ENCODE measurements at places on chromosomes 7 and 10.

DNA sequence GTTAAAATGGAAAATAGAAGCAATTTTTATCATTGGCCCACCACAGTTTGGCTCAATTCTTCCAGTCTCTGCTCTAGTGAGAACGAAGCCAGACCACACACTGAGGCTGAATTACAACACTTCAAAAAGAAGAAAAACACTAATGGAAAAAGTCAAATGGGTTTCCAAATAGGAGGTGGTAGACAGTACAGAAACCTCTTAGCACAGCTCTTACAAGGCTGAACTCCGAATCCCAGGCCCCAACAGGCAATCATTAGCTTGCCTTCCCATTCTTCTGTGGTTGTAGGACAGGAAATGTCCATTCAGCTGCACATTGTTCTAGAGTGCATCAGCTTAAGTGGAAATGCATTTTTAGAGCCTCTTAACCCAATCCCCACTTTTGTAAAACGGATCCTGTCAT is 115.1 kb upstream of the MEOX2 start:
- H3K4me3 ChIP-seq, result no peak overlapping the region
- H3K27ac ChIP-seq, result no peak overlapping the region
- H3K36me3 ChIP-seq, result no peaks in the 10 kb centered on the region
- no peaks in the 10 kb centered on the region for H3K27me3 ChIP-seq
- peak; percentile 6 for DNase-seq
- H3K4me1 ChIP-seq, result peaks cover 7% of the 10 kb centered on the region

- H3K36me3 ChIP-seq, result no peaks in the 10 kb centered on the region
- no peaks in the 10 kb centered on the region for H3K27me3 ChIP-seq
- no peaks in the 10 kb centered on the region for H3K4me1 ChIP-seq
- DNase-seq, result no peak
Observed at GRCh38 chr7:34312624-34313023, 345.4 kb upstream of the NPSR1 start.

- no peaks in the 10 kb centered on the region for H3K4me1 ChIP-seq
- H3K36me3 ChIP-seq, result no peaks in the 10 kb centered on the region
- peaks cover 55% of the 10 kb centered on the region for H3K27me3 ChIP-seq
- no peak overlapping the region for H3K27ac ChIP-seq
Observed at GRCh38 chr7:39838326-39838725, 111.7 kb upstream of the CDK13 start.

- no peaks in the 10 kb centered on the region for H3K4me1 ChIP-seq
- H3K27me3 ChIP-seq, result no peaks in the 10 kb centered on the region
- H3K4me3 ChIP-seq, result no peak overlapping the region
- H3K36me3 ChIP-seq, result no peaks in the 10 kb centered on the region
Observed at GRCh38 chr7:21261627-21262594, 166.0 kb upstream of the SP4 start.

DNA sequence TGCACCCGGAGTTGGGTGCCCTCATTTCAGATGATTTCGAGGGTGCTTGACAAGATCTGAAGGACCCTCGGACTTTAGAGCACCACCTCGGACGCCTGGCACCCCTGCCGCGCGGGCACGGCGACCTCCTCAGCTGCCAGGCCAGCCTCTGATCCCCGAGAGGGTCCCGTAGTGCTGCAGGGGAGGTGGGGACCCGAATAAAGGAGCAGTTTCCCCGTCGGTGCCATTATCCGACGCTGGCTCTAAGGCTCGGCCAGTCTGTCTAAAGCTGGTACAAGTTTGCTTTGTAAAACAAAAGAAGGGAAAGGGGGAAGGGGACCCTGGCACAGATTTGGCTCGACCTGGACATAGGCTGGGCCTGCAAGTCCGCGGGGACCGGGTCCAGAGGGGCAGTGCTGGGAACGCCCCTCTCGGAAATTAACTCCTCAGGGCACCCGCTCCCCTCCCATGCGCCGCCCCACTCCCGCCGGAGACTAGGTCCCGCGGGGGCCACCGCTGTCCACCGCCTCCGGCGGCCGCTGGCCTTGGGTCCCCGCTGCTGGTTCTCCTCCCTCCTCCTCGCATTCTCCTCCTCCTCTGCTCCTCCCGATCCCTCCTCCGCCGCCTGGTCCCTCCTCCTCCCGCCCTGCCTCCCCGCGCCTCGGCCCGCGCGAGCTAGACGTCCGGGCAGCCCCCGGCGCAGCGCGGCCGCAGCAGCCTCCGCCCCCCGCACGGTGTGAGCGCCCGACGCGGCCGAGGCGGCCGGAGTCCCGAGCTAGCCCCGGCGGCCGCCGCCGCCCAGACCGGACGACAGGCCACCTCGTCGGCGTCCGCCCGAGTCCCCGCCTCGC is at the start of gene EGFR:
TSS of gene EGFR (plus strand) at position 657 of the 830 bp plus-strand sequence. CDS start 261 bp downstream, outside the sequence.
- no peaks in the 10 kb centered on the region for H3K36me3 ChIP-seq
- peak; percentile 87 for DNase-seq
- no peak within 1 kb of the TSS for H3K27ac ChIP-seq
- H3K4me3 ChIP-seq, result peak within 1 kb of the TSS; percentile 72

DNA sequence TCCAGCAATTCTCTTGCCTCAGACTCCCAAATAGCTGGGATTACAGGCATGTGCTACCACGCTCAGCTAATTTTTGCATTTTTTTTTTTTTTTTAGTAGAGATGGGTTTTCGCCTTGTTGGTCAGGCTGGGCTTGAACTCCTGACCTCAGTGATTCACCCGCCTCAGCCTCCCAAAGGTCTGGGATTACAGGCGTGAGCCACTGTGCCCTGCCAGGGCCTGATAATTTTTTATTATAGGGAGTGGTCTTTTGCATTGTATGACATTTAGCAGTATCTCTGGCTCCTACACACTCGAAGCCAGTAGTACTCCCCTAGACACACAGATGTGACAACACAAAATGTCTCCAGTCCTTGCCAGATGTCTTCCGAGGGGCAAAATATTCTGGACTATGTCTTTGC is 124.0 kb downstream of the DKK1 start:
- no peak overlapping the region for H3K4me3 ChIP-seq
- no peak for DNase-seq
- H3K27ac ChIP-seq, result no peak overlapping the region

- H3K36me3 ChIP-seq, result peaks cover 2% of the 10 kb centered on the region
- no peak overlapping the region for H3K27ac ChIP-seq
- H3K27me3 ChIP-seq, result no peaks in the 10 kb centered on the region
Observed at GRCh38 chr10:124697837-124698544, 46.2 kb downstream of the FAM53B start.

Measured in cardiac muscle cell (in vitro differentiated cells and primary cell).